ENCODE measurements at places on chromosomes 5 and 9.

DNA sequence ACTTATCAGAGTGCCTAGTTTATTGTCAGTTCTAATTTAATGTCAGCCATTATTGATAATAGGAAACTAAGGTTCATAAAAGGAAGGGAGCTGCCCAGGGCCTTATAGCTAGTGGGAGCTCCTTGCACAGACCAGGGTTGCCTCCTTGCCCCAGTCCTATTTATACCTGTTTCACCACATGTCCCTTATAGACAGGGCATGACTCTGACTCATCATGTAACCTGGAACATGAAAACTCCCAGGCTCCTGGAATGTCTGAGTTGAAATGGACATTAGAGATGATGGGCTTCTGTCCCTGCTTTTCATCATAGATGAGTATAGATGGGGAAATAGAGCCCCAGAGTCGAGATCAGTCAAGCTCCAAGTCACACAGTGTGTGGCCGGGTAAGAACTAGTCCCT is 21.1 kb downstream of the FAT2 start:
- no peak for DNase-seq

GRCh38 chr5:176837707-176838115 is 27.4 kb downstream of the UNC5A start:
- DNase-seq, result peak; percentile 27

GRCh38 chr5:74499256-74500050 is 141.1 kb downstream of the ENC1 start:
- no peak for DNase-seq

DNA sequence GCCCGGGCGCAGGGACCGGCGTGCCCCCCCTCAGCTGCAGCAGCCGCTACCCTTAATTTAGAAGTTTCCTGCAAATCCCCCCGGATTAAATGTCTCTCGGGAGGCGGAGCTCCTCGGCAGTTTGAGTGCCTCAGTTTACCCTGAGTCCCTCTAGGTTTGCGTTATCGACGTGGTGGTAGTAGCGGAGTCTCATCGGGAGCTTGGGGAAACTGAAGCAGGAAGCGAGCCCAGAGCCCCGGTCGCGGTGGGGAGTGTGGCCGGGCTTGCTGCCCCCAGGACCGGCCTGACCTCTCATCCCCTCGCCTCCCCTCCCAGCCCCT is 529 bp upstream of the TPM2 start:
- DNase-seq, result no peak

GRCh38 chr5:584216-584615 is 27.9 kb upstream of the CEP72 start:
- DNase-seq, result no peak

GRCh38 chr5:1429066-1429465 is 16.2 kb downstream of the SLC6A3 start:
- DNase-seq, result no peak

GRCh38 chr5:113047733-113048652 is 71.4 kb downstream of the DCP2 start:
- DNase-seq, result no peak

DNA sequence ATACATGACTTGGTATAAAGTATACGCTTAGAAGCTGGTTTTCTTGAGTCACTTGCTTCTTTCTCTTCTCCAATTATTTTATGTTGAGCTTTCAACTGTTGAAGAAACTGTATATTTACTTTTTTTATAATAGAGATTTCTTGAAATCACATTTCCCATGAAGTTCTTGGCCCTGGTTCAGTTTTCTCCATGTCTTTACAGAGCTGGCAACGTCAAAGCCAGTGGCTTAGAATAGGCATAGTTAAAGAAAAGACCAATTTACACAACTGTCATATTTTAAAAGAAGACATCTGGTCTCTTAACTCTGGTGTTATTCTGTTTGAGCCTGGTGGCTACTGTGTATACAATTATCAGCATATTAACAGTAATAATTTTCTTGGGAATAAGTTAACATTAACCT is 1249.3 kb downstream of the CDH12 start:
- DNase-seq, result no peak

DNA sequence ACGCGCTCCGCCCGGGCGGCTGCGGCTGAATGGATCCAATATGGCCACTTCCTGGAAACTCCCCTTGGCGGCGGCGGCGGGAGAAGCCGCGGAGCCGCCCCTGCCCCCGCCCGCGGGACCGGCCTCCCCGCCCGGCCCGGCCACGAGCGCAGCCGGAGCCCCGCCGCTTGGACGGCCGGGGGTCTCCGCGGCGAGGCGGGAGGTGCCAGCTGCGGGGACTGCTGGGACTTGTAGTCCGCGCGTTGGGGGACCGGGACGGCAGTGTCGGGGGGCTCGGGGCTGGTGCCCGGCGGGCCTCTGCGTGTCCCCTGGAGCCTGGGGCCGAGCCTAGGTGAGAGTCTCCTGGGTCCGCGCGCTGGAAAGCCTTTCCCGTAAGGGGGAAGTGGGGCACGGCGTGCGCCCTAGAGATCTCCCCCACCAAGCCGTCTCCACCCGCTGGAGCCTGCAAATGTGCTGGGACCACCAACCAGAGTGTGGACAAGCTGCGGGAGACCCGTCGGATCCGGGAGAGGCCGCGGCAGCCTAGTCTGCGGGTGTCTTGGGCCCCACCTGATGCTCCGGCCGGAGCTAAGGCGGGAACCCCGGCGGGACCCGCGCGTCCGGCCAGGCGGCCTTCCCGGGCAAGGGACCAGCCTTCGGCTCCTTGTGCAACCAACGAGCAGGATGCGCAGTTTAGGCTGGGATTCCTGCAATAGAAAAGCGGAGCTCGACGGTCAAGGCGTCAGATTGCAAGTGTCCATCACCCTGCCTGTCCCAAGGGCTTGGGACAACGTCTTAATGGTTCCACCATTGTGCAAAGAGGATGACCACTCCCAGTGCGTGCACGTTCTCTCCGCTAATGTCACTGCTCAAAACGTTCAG is at the start of gene SEPTIN8:
SEPTIN8 (minus strand) TSS at position 31 of the 861 bp plus-strand sequence. CDS start 102 bp downstream, outside the sequence.
- DNase-seq, result no peak

DNA sequence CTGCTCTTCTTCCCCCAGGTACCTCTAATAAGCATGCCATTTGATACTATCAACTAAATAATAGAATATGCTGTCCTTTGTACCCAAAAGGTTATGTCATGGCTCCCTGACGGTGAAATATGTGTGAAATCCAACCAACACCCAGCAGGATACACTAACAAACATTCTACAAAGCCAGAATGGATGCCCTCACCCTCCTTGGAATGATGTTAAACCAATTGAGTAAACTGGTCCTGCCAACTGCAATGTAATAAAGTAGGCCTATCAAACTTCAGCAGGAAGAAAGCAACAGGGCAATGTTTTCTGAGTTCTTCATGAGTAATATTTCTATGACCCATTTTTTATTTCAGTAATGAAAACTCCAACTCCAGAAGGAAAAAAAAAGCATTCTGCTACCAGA is 24.9 kb downstream of the RGMB start:
- no peak for DNase-seq

GRCh38 chr9:126347093-126347492 is 20.5 kb downstream of the MVB12B start:
- DNase-seq, result no peak
